Amniotic stem cell (primary cell): ENCODE measurements at places on chromosomes 16 and 17.

DNA sequence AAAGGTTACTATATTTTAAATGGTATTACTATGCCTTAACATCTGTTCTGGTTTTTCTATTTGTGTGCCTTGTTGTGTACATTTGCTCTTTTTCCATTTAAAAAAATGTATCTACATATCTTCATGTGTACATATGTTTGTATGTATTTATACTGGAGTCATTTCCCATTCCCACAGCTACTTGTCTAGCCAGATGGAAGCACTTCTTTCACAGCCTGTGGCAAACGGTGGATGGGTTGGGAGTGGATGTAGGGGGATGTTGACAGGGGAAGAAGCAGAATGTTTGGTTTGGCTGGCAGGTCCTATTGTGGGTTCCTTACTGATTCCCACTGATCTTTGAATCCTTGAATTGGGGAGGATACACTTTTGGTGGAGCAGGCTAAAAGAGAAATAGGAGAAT is 93.6 kb upstream of the CNTNAP4 start:
- DNase-seq, result no peak

- no peak for DNase-seq
Observed at GRCh38 chr16:27245276-27246172, 23.0 kb downstream of the NSMCE1 start.

- DNase-seq, result no peak
Observed at GRCh38 chr16:54579106-54579728, 292.6 kb upstream of the IRX3 start.

GRCh38 chr17:17701658-17702057 is 20.4 kb downstream of the RAI1 start:
- DNase-seq, result no peak

DNA sequence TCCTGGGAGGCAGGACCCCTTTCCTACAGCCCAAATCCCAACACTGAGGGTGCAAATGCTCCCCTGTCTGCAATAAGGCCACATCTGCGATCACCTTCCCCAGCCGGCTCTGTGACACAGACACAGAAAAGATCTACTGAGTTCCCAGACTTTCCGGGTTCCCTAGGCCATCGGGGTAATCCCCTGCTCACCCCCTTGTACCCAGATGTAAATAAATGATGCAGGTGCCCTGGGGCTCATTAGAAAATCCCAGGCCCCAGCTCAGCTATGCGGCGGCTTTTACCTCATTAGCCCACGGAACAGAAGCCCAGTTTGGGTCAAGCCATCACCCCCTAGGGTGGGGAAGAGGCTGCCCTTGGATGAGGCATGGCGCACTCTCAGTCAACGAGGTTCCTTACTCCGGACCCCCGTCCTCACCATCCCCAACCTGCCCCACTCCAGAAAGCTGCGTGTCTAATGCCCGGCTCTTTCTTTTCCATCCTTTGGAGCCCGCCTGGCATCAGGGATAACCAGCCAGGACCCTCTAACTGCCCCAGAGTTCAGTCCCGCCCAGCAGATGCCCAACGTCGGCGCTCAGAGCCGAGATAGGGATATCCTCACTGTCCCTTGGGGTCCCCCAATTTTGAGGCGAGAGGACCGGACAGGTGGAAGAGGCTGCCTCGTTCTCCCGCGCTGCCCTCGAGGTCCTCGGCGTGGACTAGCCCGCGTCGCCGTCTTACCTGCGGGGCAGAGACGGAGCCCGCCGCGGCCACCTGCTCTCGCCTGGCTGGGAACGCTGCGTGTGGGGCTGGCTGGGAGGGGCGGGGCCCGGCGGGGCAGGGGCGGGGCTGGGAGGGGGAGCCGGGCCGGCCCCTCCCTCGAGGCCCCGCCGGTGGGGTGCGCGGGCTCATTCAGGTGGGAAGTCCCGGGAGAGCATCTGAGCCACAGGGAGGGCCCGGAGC is at the start of gene ZNF385C:
ZNF385C (minus strand) TSS at position 783 of the 941 bp plus-strand sequence. CDS start 35,417 bp downstream, outside the sequence.
- no peak for DNase-seq

GRCh38 chr17:28763137-28763799 is 19.5 kb downstream of the TRAF4 start:
- DNase-seq, result no peak

DNA sequence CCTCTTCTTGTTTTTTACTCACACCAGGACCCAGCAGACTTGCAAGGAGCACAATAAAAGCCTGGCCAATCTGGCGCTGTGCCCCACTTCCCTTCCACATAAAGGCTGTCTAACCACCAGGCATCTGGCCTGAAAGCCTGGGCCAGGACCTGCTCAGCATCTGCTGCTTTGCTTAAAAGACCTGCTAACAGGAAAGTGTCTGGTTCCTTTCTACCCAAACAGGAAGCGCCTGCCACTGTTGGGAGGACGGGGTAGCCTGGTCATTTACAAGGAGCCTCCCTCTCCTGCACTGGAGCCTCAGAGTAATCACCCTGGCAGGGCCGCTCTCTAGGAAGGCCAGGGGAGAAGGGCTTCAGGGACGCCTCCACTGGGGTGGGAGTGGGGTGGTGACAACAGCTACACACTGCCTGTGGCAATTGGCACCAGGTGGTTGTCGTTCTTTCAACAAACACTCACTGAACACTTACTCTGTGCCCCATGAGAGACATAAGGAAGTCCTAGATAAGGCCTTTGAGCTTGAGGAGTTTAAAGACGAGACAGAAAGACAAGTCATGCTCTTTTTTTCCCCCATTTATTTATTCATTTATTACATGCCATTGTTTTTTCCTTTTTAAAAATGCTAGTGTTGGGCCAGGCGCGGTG is 6.3 kb upstream of the MMP28 start:
- no peak for DNase-seq
